HFFc6 (cell line): ENCODE measurements at places on chromosomes 5 and 9. TPM values are rescaled to one million over a fixed set of nuclear protein-coding genes. Genes with fewer than 3 reads are reported as not detected.

DNA sequence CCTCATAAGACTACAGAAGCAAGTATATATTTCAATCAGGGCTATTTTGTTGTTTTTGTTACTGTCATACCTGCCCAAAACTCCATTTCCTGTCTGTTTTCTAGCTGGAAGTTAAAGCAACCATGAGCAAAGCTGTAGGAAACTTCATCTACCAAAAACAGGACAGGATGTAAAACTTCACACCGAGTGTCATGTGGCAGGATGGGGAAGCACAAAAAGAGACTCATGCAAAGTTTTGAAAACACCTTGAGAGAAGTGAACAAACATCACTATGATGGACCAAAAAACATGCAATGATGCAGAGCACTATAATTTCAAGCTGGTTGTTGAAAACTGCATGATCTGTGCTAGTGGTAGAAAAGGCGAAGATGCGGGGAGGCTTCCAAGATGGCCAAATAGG, 6.3 kb upstream of the GZMA start:
- no peak for DNase-seq
- H3K4me3 ChIP-seq, result no peak overlapping the region
- no peak overlapping the region for H3K27ac ChIP-seq
- H3K36me3 ChIP-seq, result peaks cover 22% of the 10 kb centered on the region
- peaks cover 8% of the 10 kb centered on the region for H3K27me3 ChIP-seq

Gene POLR3G
- total RNA-seq, result 10.0 to 14.4 TPM (median 12.1 TPM) in 3 replicates

GRCh38 chr9:96383165-96383942, at the start of gene SLC35D2:
TSS of gene SLC35D2 (minus strand) at chr9:96383711. CDS start at chr9:96383634, 77 bp downstream.
- peaks cover 31% of the 10 kb centered on the region for H3K4me1 ChIP-seq
- peaks cover 16% of the 10 kb centered on the region for H3K36me3 ChIP-seq
- peaks cover 3% of the 10 kb centered on the region; the same call in 1 of the 2 replicates for H3K27me3 ChIP-seq

DNA sequence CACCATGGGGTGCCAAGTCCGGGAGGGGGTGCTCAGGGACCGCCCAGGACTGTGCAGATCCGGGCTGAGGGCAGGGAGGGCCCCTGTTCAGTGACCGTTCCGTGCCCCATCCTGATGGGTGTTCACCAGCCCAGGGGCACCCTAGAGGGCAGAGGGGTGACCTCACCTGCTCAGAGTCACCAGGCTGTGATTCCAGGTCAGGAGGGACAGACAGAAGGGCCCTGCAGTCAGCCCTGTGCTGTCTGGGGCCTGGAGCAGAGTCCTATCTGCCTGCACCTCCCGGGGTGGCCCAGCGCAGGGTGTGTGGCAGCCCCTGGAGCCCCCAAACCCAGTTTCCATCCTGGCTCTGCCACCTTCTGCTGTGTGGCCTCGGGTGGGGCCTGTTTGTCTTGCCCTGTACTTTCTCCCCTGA, 241.9 kb downstream of the PBX3 start:
- no peak for DNase-seq
- H3K4me3 ChIP-seq, result no peak overlapping the region
- H3K27ac ChIP-seq, result no peak overlapping the region
- H3K27me3 ChIP-seq, result peaks cover 21% of the 10 kb centered on the region
- H3K4me1 ChIP-seq, result no peaks in the 10 kb centered on the region

GRCh38 chr9:115606838-115607237, 488.9 kb upstream of the TNC start:
- peaks cover 21% of the 10 kb centered on the region for H3K36me3 ChIP-seq
- H3K4me3 ChIP-seq, result no peak overlapping the region
- H3K4me1 ChIP-seq, result peaks cover 16% of the 10 kb centered on the region
- no peak overlapping the region for H3K27ac ChIP-seq
- H3K27me3 ChIP-seq, result no peaks in the 10 kb centered on the region; the same call in 1 of the 2 replicates

Gene FGF1
- total RNA-seq, result 32.4 to 38.1 TPM (median 34.3 TPM) in 3 replicates

Gene FAM219A
- 21.3 to 23.1 TPM (median 22.0 TPM) in 3 replicates for total RNA-seq

- no peaks in the 10 kb centered on the region for H3K36me3 ChIP-seq
- no peak overlapping the region for H3K27ac ChIP-seq
- no peak for DNase-seq
- no peaks in the 10 kb centered on the region for H3K4me1 ChIP-seq
- H3K27me3 ChIP-seq, result peaks cover 63% of the 10 kb centered on the region
- no peak overlapping the region for H3K4me3 ChIP-seq
Observed at GRCh38 chr9:132488626-132489025, 78.6 kb downstream of the CFAP77 start.

Gene ROPN1L
- total RNA-seq, result 0.37 to 0.41 TPM (median 0.40 TPM) in 3 replicates
